ENCODE measurements at places on chromosomes 6 and 20. TPM values are rescaled to one million over a fixed set of nuclear protein-coding genes. Genes with fewer than 3 reads are reported as not detected.

GRCh38 chr20:31538326-31538725 lies 24.1 kb downstream of the HM13 start:
- peaks cover 33% of the 10 kb centered on the region for H3K36me3 ChIP-seq
- H3K4me3 ChIP-seq, result no peak overlapping the region
- H3K4me1 ChIP-seq, result peaks cover 13% of the 10 kb centered on the region

Gene TRERF1
- 20.3 TPM for total RNA-seq

GRCh38 chr6:20711518-20711917 lies 177.3 kb downstream of the CDKAL1 start:
- H3K27me3 ChIP-seq, result no peaks in the 10 kb centered on the region
- no peak overlapping the region for H3K27ac ChIP-seq
- no peak overlapping the region for H3K4me3 ChIP-seq

DNA sequence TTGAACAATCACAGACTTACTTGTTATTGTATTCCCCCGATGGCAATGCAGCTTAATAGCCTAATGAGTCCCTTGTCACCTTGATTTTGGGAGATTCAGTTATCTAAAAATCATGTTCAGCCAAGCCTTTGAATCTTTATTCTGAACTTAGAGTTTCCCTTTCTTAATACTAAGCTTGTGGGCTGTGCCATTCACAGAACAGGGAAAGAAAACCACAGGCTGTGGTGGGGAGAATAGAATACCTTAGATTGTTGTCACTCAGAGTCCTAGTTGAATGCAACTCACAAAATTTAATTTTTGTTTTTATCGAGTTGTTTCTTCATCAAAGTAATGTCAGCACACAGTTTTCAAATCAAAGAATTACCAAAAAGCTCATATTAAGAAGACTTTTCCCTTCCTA lies 37.4 kb downstream of the RFPL4B start:
- DNase-seq, result no peak
- H3K4me3 ChIP-seq, result no peak overlapping the region
- H3K27ac ChIP-seq, result no peak overlapping the region

Gene LIN28B
- total RNA-seq, result 18.1 TPM

DNA sequence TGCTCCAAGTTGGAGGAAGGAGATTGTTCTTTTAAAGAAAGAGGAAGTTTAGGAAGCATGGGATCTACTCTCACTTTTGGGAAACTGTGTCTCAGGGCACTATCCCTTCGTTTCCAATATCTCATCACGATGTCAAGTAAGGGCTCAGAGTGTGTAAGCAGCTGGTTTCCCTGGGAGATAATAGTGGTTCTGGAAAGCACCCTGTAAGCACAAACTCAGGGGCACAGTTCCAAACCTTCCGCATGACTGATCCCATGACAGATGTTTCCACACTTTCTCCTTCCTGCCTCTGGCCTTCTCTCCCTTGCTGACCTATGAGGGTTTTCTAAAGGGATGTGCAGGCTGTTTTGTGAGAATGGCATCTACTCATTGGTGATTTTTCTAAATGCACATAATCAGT lies 33.9 kb downstream of the ADTRP start:
- no peaks in the 10 kb centered on the region for H3K27me3 ChIP-seq
- no peak overlapping the region for H3K4me3 ChIP-seq
- DNase-seq, result no peak
- no peaks in the 10 kb centered on the region for H3K4me1 ChIP-seq
- no peaks in the 10 kb centered on the region for H3K36me3 ChIP-seq

Gene MRPS18A
- 46.0 TPM for total RNA-seq

Gene UBE2C
- total RNA-seq, result 48.1 TPM

GRCh38 chr6:168194732-168195567 lies 115.9 kb upstream of the FRMD1 start:
- DNase-seq, result no peak
- H3K27ac ChIP-seq, result no peak overlapping the region
- no peaks in the 10 kb centered on the region for H3K36me3 ChIP-seq
- no peak overlapping the region for H3K4me3 ChIP-seq
- H3K4me1 ChIP-seq, result peaks cover 2% of the 10 kb centered on the region

GRCh38 chr6:65627015-65627414 lies 80.0 kb downstream of the EYS start:
- no peaks in the 10 kb centered on the region for H3K36me3 ChIP-seq
- H3K4me1 ChIP-seq, result no peaks in the 10 kb centered on the region

Gene RNF144B
- 5.4 TPM for total RNA-seq

Gene RAB22A
- 21.2 TPM for total RNA-seq

DNA sequence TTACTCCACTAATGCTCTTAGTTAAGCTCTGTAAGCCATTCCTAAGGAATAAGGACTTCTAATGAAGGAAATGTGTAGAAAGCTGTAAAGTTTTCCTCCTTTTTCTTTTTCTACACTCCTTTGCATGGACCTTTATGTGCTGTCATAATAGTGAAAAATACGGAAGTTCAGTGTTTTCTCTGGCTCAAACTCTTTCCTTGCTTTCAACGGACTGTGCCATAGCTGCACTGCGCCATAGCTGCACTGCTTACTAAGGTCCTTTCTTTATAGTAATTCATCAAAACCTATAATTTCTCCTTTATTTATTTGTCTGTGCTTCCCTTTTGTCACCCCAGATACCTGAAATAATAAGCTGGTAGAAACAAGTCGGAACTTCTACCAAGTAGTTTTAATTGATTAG lies 67.3 kb downstream of the RNF144B start:
- no peak for DNase-seq
- H3K27me3 ChIP-seq, result no peaks in the 10 kb centered on the region
- no peak overlapping the region for H3K4me3 ChIP-seq
- H3K36me3 ChIP-seq, result no peaks in the 10 kb centered on the region

DNA sequence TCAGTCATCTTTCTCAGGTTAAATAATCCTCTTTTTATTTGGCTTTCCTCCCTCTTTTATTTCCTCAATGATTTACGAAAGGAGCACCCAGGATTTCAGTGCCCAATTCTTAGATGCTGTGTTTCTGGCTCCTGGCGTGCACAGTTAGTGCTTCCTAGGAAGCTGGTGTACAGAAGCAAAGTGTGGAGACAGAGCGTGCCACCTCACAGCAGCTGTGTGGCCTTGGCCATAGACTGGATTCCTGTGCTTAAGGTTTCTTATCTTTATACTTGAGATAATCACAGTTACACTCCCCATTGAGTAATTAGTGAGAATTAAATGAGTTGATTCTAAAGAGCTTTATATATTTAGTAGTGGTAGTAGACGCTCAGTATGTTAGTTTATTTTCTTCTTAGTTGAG lies 39.7 kb upstream of the GJA1 start:
- H3K4me1 ChIP-seq, result peaks cover 5% of the 10 kb centered on the region
- H3K27me3 ChIP-seq, result no peaks in the 10 kb centered on the region
- H3K27ac ChIP-seq, result no peak overlapping the region
- DNase-seq, result no peak
- no peaks in the 10 kb centered on the region for H3K36me3 ChIP-seq
- no peak overlapping the region for H3K4me3 ChIP-seq

DNA sequence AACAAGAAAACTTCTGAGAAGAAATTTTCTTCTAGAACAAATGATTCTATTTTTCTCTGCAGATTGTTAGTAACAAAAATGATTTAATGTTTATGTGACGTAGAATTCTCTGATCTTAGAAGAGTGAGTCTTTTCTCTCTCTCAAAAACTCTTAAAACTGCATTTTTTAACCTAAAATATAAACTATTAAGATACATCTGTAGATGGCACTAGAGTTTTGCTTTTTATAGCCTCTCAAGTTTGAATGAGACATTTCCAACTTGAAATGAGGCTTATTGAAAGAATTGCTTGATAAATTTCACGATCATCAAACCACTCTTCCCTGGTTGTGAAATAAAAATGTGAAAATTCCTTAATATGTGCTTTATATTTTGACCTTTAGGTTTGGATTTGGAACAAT lies 53.8 kb downstream of the PHF3 start:
- H3K4me1 ChIP-seq, result peaks cover 7% of the 10 kb centered on the region
- no peak overlapping the region for H3K4me3 ChIP-seq
- peak overlapping the region; percentile 6 for H3K27ac ChIP-seq
- no peak for DNase-seq

- DNase-seq, result no peak
- no peaks in the 10 kb centered on the region for H3K27me3 ChIP-seq
- H3K4me1 ChIP-seq, result no peaks in the 10 kb centered on the region
Observed at GRCh38 chr6:17484201-17484849, 90.9 kb downstream of the CAP2 start.

DNA sequence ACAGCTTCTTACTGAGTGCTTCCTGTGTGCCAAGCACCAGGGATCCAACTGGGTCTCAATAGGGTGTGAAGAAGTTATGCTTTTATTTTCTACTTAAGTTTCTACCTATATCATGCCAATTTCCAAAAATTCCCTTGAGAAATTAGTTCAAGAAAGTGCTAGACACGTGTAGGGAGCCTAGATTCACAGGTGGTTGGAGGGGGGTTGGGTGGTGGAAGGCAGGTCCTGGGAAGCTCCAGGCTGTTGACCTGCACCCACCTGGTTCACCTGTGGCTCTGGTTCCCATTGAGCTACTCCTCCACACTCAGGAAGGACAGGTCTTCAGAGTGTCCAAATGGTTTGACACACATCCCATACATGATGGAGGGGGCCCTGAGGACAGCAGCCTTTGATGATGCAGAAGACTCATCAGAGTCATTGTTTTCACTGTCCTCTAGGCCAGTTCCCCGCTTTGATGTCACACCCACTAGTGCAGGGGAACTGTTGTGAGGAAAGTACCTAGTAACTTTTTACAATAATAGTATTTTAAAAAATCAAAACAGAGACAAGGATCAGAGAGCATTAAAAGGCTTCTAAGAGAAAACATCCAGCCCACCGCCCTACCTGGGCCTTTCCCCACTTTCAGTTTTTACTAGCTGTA lies 39.8 kb upstream of the MYL9 start:
- peaks cover 26% of the 10 kb centered on the region for H3K36me3 ChIP-seq
- DNase-seq, result no peak
- H3K4me3 ChIP-seq, result no peak overlapping the region
- no peak overlapping the region for H3K27ac ChIP-seq
- no peaks in the 10 kb centered on the region for H3K4me1 ChIP-seq

Gene TRIM15
- total RNA-seq, result not detected

GRCh38 chr6:62323818-62324431 lies 37.9 kb upstream of the KHDRBS2 start:
- peaks cover 13% of the 10 kb centered on the region for H3K4me1 ChIP-seq
- no peak overlapping the region for H3K27ac ChIP-seq
- no peaks in the 10 kb centered on the region for H3K27me3 ChIP-seq
- H3K4me3 ChIP-seq, result no peak overlapping the region
- no peak for DNase-seq

- H3K36me3 ChIP-seq, result no peaks in the 10 kb centered on the region
- no peak overlapping the region for H3K4me3 ChIP-seq
- H3K27me3 ChIP-seq, result no peaks in the 10 kb centered on the region
- peaks cover 78% of the 10 kb centered on the region for H3K4me1 ChIP-seq
Observed at GRCh38 chr6:1774226-1774915, 164.7 kb downstream of the FOXC1 start.

Gene TFAP2C
- 10.3 TPM for total RNA-seq

GRCh38 chr20:1823450-1823844 lies 71.8 kb upstream of the SIRPA start:
- peaks cover 5% of the 10 kb centered on the region for H3K4me1 ChIP-seq
- H3K4me3 ChIP-seq, result no peak overlapping the region
- no peak overlapping the region for H3K27ac ChIP-seq
- H3K27me3 ChIP-seq, result peaks cover 9% of the 10 kb centered on the region
- no peaks in the 10 kb centered on the region for H3K36me3 ChIP-seq

- H3K27me3 ChIP-seq, result no peaks in the 10 kb centered on the region
- H3K36me3 ChIP-seq, result peaks cover 7% of the 10 kb centered on the region
- H3K27ac ChIP-seq, result no peak overlapping the region
- H3K4me3 ChIP-seq, result no peak overlapping the region
- no peak for DNase-seq
Observed at GRCh38 chr20:28562510-28562898, 2695.0 kb upstream of the DEFB115 start.

Gene SIRPB1
- 0.93 TPM for total RNA-seq

- H3K4me1 ChIP-seq, result peaks cover 11% of the 10 kb centered on the region
- H3K36me3 ChIP-seq, result no peaks in the 10 kb centered on the region
- H3K4me3 ChIP-seq, result no peak overlapping the region
- DNase-seq, result peak; percentile 10
Observed at GRCh38 chr6:170031684-170032121, 259.2 kb downstream of the DLL1 start.

Gene IL17F
- not detected for total RNA-seq

- no peak overlapping the region for H3K4me3 ChIP-seq
- H3K36me3 ChIP-seq, result no peaks in the 10 kb centered on the region
- no peak for DNase-seq
Observed at GRCh38 chr6:16103722-16104121, 25.2 kb upstream of the MYLIP start.

Gene PROKR2
- 2.3 TPM for total RNA-seq

Gene PTCRA
- total RNA-seq, result not detected

DNA sequence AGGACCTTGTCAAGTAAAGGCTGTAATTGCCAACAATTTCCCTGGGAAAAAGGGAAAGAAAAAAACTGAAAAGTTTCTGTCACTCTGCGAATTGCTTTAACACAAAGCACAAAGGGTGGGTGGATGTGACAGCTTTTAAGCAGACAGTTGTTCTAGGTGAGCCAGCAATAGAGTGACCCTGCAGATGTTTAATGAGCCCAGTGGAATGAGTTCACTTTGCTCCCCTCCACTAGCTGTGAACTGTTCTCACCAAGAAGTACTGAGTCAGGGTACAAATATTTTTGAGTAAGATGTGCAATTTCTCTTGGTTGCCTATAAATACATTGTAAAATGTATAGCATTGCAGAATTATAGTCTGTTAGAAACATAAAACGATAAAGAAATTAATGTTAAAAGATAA lies 26.2 kb upstream of the LRRC1 start:
- H3K27ac ChIP-seq, result no peak overlapping the region
- no peaks in the 10 kb centered on the region for H3K27me3 ChIP-seq
- peaks cover 10% of the 10 kb centered on the region for H3K4me1 ChIP-seq
- H3K36me3 ChIP-seq, result peaks cover 30% of the 10 kb centered on the region
- no peak overlapping the region for H3K4me3 ChIP-seq

GRCh38 chr20:15042723-15043122 lies 705.3 kb upstream of the FLRT3 start:
- no peak overlapping the region for H3K27ac ChIP-seq
- DNase-seq, result no peak
- peaks cover 51% of the 10 kb centered on the region for H3K4me1 ChIP-seq
- no peak overlapping the region for H3K4me3 ChIP-seq
- H3K36me3 ChIP-seq, result no peaks in the 10 kb centered on the region

DNA sequence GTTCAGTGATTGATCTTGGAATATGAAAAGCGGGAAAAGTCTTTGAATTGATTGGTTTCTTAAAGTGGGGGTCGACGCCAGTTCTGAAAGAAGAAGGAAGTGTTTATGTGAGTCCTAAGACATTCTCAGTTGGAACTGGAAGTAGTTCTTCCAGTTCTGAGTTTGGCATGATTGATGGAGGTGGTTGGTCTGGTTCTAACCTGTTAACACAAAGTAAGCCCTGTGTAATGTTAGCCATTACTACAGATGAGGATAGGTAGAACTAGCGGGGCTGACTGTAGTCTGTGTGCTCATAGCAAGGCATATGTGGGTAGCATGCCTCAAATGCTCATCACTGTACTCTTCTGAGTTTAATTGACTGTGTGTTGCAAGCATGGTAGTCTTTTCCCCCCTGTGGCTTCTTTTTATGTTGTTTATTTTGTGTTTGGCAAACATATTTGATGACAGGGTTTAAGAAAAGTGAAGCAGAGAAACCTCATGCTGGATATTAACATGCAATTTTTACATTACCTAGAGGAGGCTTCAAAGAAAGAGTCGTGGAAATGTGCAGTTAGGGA lies 24.9 kb downstream of the CITED2 start:
- H3K27ac ChIP-seq, result peak overlapping the region; percentile 62
- H3K4me3 ChIP-seq, result peak overlapping the region; percentile 7
- H3K27me3 ChIP-seq, result no peaks in the 10 kb centered on the region
- no peak for DNase-seq
- peaks cover 23% of the 10 kb centered on the region for H3K4me1 ChIP-seq
